ENCODE measurements at places on chromosomes 5 and 9.
A peak's percentile ranks its signal among the peaks of the same experiment; 100 is the strongest.

DNA sequence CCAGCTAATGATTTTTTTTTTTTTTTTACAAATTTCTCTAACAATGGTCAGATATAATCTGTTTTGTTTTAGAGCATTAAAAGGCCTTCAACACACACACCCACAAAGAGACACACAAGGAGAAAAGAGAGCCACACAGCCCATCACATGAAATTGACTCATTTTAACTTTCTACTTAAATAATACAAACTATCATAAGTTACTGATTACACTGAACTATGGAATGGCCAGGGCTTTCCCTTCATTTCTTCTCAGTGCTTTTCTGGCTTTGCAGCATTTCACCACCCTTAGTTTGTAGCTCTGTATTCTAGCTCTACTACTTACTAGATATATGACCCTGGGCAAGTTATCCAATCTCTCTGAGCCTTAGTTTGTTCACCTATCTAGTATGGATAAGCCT, 13.2 kb downstream of the REEP5 start:
- DNase-seq, result no peak

DNA sequence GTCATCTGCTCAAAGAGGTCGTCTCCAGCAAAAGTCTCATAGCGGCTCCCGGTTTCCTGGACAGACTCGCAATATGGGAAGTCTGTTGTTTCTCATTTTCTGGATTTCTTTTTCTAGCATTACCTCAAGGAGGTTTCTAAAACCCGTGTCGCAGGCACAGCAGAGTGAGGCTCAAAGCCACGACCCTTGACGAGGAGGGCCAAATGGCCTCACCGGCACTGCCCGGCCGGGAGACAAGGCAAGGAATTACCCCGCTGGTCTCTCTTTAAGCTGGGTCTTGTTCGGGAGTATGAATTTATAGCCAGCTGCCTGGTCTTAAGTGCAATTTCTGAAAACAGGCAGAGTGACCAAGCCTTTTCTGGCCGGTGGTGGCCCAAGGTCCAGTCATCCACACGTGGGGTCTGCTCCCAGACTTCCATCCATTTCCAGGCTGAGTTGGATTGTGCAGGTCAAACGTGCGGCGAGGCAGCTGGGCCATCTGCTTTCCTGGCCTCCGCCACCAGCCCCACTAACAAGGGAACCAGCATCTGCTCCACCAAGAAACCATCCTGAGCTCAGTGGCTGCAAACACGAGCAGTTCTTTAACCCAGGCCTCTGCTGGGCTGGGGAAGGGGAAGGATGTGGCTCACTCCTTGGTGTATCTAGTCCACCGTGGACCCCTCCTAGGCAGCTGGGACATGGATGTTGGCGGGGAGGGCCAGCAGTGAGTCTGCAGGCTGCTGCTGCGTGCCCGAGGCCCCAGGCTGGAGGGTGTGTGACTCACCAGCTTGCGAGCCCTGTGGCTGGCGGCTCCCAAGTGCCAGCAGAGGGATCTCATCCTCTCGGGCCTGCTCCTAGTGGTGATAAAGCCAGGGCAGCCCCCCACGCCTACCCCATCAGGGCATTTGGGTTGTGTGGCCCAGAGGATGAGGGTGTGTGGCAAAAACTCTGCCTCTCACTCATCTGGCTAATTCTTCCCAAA, 55.6 kb upstream of the COL5A1 start:
- peak; percentile 90 for DNase-seq

DNA sequence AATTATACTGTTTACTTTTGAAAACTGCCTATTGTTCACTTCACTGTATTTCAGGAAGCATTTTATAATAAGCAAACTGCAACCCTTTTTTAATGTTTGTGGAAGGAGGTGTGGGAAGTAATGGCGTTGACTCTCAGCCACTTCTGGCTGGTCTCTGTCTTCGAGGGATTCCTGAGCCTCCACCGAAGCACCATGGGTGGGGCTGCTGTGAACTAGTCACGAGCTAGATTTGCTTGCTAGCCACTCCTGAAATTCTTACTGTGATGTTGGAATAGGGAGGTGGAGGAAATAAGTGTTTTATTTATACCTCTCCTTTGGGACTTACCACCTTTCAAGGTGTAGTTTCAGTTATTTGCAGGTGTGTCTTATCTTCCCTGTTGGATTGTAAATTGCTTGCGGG, 26.8 kb downstream of the PIP5K1B start:
- DNase-seq, result no peak

DNA sequence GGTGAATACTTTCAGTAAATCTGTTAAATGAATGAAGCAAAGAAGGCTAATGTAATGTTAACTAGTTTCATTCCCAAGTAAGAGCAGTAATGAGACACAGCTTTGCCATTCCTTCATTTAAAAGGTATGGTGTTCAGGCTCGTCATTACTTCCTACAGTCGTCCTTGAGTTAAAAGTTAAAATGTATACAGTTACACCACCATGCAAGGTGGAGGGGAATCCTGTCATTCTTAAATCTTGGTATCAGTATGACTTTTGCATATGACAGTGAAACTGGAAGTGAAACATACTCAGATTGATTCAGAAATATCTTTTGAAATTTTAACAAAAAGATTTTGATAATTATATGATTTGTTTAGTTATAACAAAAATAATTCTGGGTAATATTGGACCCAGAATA, 25.9 kb downstream of the MTRR start:
- no peak for DNase-seq

DNA sequence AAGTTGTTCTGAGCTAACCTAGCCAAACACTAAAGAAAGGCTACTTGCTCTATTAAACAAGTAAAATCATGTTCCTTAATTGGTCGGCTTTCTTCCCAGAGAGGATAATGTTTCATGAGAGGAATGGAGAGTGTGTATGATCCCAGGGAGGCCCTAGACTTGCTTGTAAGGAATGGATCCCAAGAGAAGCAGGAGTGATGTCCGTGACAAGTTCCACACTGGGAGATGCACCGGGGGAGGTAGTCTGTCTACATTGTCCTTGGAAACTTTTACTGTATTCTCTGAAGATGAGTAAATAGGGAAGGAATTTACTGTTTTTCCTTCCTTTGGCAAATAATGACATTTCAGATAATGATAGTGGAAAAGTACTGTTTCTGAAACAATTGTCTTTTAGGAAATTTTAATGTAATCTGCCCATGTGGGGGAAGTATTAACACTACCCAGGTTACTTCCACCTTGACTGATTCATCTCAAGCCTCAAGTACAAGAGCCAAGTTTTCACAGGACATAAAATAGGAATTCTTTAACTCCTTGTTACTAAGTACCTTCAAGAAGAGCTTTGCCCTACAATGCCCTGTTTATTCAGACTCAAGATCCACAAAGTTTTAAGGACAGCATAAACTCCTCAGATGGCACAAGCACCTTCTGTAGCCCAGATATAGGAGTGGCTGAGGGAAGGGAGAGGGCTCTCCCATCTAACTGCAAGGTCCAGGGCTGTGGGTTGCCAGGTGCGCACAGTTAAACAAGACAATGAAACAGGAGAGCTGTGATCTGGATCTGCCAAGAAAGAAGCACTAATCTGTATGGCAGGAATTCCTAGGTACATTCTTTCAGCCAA, 152.1 kb downstream of the GNA14 start:
- DNase-seq, result peak; percentile 55

- DNase-seq, result no peak
Measured at GRCh38 chr5:52502460-52502999, 285.2 kb upstream of the ITGA1 start.

GRCh38 chr9:99464568-99464967, 242.5 kb downstream of the SEC61B start:
- DNase-seq, result no peak

DNA sequence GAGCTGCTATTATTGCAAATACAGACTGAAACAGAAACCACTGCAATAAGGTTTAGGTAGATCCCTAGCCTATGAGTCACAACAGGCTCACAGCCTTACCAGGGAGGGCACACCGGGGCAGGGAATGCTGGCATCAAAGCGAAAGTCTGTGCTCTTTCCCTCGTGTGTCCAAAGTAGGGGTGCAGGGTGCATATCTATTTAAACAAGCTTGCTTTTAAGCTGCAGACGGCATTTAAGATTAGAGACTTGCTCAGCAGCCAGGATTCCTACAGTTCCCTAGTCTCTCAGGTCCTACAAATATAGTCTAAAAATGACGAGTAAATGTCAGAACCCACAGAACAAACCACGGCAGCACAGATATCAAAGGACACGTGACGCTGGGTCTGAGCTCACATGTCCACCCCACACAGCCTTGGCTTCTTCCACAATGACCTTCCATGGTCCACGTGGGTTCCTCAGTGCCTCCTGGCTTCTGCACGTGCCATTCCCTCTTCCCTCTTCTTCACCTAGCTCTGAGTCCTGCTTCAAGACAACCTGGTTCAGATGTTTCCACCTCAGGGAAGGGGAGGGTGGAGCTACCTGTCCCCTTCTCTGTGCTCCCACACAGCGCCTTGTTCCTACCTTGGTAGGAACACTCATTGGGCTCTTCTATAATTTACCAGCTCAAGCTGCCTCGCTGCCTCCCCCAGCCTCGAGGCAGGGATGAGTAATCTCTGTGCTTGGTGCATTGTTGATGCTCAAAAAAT, 193.2 kb downstream of the MAPKAP1 start:
- DNase-seq, result peak; percentile 86

DNA sequence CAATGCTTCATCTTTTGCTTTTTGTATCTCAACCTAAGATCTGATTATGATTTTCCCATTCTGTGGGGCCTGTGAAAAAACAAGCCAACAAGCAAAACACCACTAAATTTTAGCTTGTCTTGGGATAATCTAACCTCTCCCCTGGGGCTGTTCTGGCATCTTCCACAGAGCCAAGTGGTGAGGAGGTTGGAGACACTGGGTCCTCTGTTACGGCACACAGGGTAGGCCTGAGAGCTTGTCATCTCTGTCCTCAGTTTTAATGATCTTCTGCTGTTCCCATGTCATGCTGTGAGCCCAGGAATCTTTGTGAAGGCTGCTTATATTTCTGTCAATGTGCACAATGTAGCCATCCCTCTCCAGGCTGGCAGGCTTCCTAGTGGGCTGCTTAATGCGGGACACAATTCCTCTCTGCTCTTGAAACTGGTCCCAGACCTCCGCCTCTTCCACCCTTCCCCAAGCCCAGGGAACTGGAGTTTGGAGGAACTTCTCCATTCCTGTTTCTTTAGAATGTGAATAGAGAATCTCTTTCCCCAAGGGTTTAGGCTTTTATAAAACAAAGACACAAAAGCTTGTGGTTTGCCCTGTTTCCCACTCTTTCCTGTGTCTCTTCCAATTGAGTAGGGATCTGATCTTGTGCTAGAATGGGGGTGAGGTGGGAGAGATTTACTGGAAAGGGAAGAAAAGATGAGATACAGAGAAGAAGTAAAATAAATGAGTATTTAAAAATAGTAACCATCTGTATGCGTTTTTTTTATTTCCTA, 30.9 kb upstream of the SEMA6A start:
- no peak for DNase-seq

DNA sequence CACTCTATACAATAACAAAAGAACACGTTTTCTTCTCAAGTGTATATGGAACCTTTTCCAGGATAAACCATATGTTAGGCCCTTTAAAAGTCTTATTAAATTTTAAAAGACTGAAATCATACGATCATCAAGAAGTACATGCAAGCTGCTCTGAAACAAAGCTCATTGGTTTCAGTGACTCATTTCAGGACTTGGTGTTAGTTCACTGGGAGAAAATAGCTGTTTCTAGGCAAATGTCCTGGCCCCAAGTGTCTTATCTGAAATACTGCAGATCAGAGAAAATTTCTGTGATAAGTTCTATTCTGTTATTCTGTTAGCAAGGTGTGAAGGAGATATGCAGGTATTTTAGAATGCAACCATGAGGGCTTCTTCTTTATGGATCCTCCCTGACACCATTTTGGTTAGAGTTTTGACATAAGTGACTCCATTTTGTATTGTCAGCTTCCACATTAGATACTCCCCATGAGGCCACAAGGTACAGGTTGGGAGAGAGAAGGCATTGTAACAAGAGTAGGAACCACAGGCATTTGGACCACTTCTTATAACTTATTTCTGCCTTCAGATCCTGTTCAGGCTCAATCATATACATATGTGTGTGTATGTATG, 7.5 kb upstream of the CCDC180 start:
- DNase-seq, result no peak

- DNase-seq, result no peak
Measured at GRCh38 chr9:34520505-34521385, 2.0 kb downstream of the ENHO start.

DNA sequence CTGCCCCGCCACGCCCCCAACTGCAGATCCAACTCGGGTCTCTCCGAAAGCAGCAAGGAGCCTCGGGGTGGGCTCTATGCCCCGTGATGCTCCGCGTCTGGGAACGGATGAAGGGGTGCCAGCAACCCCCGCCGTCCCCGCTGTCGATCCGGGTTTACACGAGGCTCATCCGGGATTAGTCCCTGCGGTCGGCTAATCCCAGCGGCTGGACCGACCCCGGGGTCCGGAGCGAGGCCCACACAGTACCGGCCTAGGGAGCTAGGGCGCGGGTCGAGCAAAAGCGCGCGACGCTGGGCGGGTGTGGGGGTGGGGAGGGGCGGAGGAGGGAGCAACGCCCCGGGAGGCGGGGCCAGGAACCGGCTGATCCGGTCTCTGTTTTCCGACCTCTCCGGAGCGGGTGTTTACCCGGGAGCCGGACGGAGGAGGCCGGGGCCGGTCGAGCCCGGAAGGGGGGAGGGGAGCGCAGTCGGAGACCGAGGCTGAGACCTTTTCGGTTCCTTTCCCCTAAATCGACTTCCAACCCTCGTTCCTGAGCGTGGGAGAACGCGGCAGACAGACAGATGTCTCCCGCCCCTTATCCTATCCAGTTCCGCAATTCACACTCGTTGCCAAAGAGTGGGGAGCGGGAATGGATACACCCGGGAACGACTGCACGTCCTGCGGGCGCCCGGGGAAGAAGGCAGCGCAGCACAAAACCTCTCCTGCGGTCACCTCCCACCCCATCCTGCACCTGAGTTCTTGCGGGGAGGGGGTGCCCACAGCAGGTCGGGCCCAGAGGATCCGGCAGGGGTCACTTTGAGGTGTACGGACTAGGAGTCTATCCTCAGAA, 28.6 kb downstream of the PCDH1 start:
- peak; percentile 83 for DNase-seq

- DNase-seq, result no peak
Measured at GRCh38 chr5:122181863-122182262, 52.5 kb downstream of the ZNF474 start.

Data from mesenchymal stem cell (in vitro differentiated cells and primary cell).